Spinal cord (tissue), 10 donors: ENCODE measurements at places on chromosomes 16 and 17. TPM values are rescaled to one million over a fixed set of nuclear protein-coding genes. Genes with fewer than 3 reads are reported as not detected.

CTF1 gene
- 2.1 TPM for total RNA-seq

ERN2 gene
- total RNA-seq, result 0.33 TPM

KRT31 gene
- total RNA-seq, result 0.11 TPM

TIMP2 gene
- 139 TPM for total RNA-seq

PRR29 gene
- 13.4 TPM for total RNA-seq

SEPTIN12 gene
- not detected for total RNA-seq

BICDL2 gene
- total RNA-seq, result 0.10 TPM

CETP gene
- 13.5 TPM for total RNA-seq

DNA sequence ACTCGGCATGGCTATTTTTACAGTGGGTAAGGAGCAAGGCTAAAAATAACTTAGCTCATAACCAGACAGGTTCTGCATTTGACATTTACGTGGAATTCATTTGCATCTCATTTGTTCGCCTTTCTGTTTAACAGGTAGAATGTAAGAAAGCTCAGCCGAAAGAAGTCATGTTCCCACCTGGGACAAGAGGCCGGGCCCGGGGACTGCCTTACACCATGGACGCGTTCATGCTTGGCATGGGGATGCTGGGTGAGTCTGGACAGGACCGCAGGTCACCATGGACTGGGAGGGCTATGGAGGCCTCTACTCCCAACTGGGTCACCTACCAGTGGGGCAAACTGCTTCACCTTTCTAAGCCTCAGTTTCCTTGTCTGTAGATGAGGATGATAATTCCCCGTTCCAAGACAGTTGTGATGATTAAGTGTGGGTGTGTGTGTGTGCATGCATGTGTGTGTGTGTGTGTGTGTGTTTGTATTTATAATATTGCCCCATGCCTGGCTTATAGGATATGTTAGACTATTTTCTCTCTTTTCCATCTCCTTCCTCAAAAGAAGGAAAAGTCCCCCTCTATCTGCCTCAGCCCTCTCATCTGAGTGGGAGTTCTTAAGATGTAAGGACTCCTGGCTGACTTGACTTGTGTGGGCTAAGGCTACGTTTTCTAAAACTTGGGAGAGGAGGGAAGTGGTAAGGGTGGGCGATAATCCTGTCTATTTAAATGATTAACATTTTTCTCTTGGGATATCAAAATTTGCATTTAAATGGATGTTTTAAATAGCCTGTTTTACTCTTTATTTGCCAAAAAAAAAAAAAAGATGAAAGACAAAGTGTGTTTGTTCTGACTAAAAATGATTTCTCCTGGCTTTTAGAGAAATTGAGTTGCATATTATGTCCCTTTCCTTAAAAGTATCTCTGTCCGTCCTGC, 129.0 kb downstream of the CCDC182 start:
- H3K27me3 ChIP-seq, result no peaks in the 10 kb centered on the region
- peaks cover 3% of the 10 kb centered on the region for H3K4me1 ChIP-seq
- no peak overlapping the region for H3K27ac ChIP-seq
- no peak overlapping the region for H3K4me3 ChIP-seq
- no peak for DNase-seq

- H3K27ac ChIP-seq, result no peak overlapping the region
- H3K27me3 ChIP-seq, result no peaks in the 10 kb centered on the region
- no peak overlapping the region for H3K4me3 ChIP-seq
- H3K4me1 ChIP-seq, result peaks cover 7% of the 10 kb centered on the region
- DNase-seq, result no peak
These were observed 26.5 kb downstream of the STAT3 start for GRCh38 chr17:42361781-42362186.

DNA sequence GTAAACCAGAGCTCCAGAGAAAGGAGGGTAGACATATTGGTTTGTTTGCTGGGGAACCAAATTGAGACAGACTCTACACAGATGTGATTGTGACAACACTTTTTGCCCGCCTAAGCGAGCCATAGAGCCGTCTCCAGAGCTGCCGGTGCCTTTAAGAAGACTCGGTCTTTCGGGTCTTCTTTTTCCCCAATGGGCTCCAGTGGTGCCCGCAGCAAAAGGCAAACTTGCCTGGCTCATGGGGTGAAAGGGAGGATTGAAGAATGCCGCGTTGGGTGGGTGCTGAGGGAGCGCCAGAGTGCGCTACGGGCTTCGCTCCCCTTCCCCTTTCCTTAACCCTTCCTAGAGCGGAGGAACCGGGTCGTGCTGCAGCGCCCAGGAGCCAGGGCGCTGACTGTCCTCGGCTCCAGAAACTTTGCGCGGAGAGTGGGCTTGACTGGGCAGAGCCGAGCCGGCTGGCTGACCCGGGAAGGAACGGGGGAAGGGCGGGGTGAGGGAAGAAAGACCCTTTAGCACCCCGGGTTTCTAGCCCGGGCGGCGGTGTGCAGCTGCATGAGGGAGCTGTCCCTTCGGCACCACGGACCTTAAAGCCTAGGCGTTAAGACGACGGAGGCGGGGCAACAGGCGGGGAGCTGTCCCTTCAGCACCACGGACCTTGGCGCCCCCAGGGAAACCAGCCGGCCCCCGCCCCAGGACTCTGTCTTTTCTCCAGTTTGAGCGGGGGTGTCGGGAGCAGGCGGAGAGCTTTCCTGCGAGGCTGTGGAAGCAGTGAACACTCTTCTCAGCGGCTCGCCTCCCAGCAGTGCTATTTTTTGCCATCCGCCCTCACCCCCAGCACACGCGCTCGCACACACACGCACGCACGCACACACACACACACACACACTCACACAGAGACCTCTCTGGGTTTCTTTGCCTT, at the start of gene CACNG3:
TSS of gene CACNG3 (plus strand) at position 880 of the 916 bp plus-strand sequence. CDS start 420 bp downstream, outside the sequence.
- H3K27me3 ChIP-seq, result peaks cover 5% of the 10 kb centered on the region
- H3K4me3 ChIP-seq, result peak within 1 kb of the TSS; percentile 40
- peaks cover 14% of the 10 kb centered on the region for H3K4me1 ChIP-seq
- H3K36me3 ChIP-seq, result no peaks in the 10 kb centered on the region
- peak; percentile 66 for DNase-seq

DNA sequence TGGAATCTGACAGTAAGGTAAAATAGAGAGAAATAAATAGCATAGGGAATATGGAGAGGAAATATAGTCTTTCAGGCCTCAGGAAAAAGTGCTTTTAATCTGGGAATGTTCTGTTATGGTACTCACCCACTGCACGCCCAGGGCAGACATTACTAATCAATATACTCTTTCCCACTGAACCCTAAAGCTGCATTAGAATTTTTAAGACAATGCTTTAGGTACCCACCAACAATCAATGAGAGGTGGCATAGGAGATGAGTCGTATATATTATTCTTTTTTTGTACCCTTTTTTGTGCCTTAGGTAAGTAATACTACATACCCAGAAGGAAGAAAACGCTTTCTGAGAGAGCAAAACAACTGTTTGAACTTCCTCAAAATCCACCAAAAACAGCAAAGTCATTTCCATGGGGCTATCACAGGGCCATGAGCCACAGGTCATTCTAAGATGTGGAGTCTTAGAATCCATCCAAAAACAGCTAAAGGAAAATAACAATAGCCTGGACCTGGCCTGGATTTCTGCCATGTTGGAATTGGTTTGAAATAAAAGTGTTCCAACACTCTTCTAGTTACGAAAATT, 542.1 kb downstream of the XYLT1 start:
- no peak for DNase-seq
- no peaks in the 10 kb centered on the region for H3K36me3 ChIP-seq
- no peaks in the 10 kb centered on the region for H3K4me1 ChIP-seq
- no peak overlapping the region for H3K27ac ChIP-seq

GRCh38 chr16:67181346-67181745, 2.4 kb downstream of the MATCAP1 start:
- H3K4me1 ChIP-seq, result peaks cover 52% of the 10 kb centered on the region
- no peak overlapping the region for H3K27ac ChIP-seq
- H3K27me3 ChIP-seq, result no peaks in the 10 kb centered on the region
- no peak for DNase-seq

GRCh38 chr16:83852774-83853173, 45.0 kb downstream of the HSBP1 start:
- H3K4me3 ChIP-seq, result no peak overlapping the region
- H3K27me3 ChIP-seq, result no peaks in the 10 kb centered on the region
- H3K36me3 ChIP-seq, result no peaks in the 10 kb centered on the region

DNA sequence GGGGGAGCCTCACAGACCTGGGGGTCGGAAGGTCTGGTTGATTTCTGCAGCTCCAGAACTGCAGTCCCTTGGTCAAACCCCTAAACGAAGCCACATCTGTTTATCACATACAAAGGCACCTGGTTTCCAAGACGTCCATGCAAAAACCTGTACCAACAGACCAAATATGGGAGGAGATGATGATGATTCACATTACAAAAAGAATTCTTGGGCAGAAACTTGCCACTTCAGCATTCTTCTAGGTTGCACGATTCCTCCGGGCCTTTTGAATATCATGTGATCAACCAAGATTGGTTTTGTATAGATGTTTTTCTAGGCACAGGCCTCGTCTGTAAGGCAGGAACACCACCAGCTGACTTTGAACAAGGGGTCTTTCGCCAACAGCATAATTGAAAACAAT, 466.3 kb downstream of the SOX9 start:
- peaks cover 41% of the 10 kb centered on the region for H3K4me1 ChIP-seq
- peaks cover 2% of the 10 kb centered on the region for H3K27me3 ChIP-seq
- DNase-seq, result no peak

DNA sequence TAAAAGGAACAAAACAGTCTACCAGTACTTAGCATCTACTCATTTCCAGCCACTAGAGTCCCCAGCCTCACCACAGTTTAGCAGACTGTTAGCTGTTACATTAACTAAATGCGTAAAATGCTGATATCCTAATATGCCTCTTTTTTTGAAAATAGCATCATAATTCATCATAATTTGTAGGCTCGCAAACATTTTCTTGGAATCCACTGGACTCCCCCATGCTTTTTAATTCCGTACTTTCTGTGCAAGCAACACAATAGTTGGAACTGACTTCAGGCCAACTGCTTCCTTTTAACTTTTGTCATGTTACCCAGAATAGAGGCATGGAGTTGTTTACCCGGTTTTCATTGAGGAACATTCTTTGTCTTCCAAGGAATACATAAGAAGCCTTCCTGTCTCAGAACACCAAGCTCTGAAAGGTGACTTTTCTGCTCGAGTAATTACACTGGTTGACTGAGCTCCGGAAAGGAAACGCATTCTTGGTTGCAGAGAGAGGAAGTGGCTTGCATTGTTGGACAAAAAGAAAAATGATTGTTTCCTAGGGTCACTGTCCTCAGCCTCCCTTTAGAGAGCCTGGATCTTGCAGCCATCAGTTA, 30.9 kb upstream of the SEC14L1 start:
- DNase-seq, result no peak
- H3K4me3 ChIP-seq, result no peak overlapping the region
- H3K36me3 ChIP-seq, result no peaks in the 10 kb centered on the region

DNA sequence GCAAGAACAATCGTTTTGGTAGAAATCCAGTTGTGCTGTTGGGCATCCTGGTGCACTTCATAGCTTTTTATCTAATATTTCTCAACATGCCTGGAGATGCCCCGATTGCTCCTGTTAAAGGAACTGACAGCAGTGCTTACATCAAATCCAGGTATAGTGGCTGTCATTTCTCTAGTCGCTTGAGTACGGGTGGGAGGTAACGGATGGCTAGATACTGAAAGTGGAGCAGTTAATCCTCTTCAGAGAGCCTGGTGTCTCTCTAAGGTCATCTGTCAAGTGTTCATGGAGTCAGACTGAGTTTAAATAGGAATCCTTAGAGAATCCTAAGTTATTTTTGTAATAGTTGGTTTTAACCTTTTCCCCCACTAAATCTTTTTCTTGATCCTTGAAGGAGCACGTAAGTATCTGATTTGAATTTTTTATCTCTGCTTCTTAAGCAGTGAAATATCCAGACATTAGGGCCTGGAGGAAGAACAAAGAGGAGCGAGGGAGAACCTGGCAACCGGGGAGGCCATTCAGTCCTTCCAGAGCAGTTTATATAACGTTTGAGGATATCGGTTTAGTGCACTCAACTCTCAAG, 37.2 kb downstream of the MFSD11 start:
- no peaks in the 10 kb centered on the region for H3K27me3 ChIP-seq
- no peak overlapping the region for H3K27ac ChIP-seq
- DNase-seq, result no peak
- no peak overlapping the region for H3K4me3 ChIP-seq
- no peaks in the 10 kb centered on the region for H3K4me1 ChIP-seq

GRCh38 chr17:16352303-16352666, 984 bp downstream of the CENPV start:
- H3K4me3 ChIP-seq, result peak overlapping the region; percentile 49
- H3K27me3 ChIP-seq, result peaks cover 5% of the 10 kb centered on the region
- peak; percentile 57 for DNase-seq
- peaks cover 17% of the 10 kb centered on the region for H3K4me1 ChIP-seq
- peak overlapping the region; percentile 78 for H3K27ac ChIP-seq
- H3K36me3 ChIP-seq, result peaks cover 16% of the 10 kb centered on the region

DNA sequence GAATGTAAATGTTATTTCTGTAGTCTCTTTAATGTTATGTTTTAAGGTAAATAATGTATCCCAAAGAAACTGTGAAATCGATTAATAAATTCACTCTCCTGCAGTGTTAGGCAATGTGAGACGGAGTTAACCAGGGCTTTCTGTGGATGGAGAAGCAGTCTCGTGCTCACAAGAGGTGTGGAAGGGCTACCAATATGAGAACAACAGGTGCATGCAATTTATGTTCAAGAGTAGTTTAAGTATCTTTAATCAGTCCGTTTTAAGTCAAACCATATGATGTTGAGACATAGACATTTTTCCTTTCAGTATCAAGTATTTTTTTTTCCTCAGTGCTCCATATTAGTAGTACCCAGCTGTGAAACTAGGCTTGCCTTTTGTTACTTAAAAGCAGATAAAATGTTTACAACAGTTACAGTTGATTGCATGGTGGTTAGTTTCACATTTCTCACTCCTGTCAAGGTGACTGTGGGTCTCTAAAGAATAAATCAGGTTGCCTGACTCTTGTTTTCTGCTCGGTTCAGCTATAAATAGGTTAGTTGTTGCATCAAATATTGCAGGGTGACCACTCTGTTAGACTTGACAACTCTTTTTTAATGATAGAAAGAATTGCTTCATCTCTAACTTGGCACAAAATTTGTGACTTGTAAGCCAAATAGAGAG, 54.4 kb downstream of the COX10 start:
- no peaks in the 10 kb centered on the region for H3K4me1 ChIP-seq
- DNase-seq, result no peak
- no peaks in the 10 kb centered on the region for H3K27me3 ChIP-seq
- no peak overlapping the region for H3K27ac ChIP-seq

DNA sequence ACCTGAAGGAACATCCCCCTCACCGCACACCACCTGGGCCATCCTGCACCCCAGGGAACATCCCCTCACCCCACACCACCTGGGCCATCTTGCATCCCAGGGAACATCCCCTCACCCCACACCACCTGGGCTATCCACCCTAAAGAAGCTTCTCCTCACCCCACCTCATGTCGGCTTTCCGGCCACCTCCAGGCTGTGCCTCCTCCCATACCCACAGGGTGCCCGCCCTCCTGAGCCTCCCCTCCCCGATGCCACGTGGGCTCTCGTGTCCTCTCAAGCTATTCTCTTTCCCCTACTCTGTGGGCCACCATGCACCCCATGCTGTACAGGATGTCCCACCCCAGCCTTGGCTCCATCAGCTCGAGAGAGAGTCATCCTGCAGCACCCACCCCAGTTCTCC, 18.0 kb downstream of the MYLK3 start:
- H3K4me3 ChIP-seq, result no peak overlapping the region
- H3K36me3 ChIP-seq, result peaks cover 4% of the 10 kb centered on the region
- no peak overlapping the region for H3K27ac ChIP-seq
- no peaks in the 10 kb centered on the region for H3K4me1 ChIP-seq
- DNase-seq, result no peak
- H3K27me3 ChIP-seq, result no peaks in the 10 kb centered on the region
